CD4-positive, alpha-beta T cell treated with Interferon gamma for 1 hour (primary cell): ENCODE measurements at places on chromosomes 5 and 9.

DNA sequence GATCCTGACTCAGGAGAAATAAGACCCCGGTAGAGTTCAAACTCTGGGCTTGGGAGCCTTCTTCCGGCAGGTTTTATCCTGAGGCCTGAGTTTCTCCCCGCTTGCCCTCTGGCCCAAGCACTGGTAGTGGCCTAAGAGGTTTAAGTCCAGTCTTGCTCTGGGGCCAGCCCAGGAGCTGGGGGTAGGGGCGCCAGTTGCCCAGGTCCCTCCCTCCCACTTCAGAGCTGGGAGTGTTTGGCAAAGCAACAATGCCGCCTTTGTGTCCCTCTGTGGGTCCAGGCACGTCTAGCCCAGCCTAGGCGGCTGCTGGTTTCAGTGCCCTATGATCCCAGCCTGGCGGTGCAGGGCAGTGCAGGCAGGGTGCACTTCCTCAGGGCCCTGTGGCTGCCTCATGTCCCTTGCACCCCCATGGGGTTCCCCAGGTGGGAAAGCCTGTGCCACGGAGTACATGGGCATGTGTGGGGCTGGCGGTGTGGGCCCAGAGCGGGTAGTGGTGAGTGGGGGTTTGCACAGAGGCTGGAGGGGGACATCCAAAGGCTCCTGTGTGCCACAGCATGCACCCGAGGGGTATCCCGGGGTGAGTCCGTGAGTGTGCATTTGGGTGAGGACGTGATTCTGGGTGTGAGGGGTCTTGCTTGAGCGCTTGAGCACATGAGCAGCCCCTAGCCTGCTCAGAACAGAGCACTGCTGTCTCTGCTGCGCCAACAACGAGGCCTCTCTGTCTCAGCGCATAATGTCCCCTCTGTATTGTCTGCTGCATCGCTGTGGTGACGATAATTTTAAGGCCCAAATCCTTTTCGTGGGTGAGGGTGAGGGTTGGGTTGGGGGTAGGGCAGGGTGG lies 61.7 kb upstream of the PSD2 start:
- DNase-seq, result no peak

GRCh38 chr5:81650987-81651386 lies 99.9 kb downstream of the SSBP2 start:
- DNase-seq, result no peak

DNA sequence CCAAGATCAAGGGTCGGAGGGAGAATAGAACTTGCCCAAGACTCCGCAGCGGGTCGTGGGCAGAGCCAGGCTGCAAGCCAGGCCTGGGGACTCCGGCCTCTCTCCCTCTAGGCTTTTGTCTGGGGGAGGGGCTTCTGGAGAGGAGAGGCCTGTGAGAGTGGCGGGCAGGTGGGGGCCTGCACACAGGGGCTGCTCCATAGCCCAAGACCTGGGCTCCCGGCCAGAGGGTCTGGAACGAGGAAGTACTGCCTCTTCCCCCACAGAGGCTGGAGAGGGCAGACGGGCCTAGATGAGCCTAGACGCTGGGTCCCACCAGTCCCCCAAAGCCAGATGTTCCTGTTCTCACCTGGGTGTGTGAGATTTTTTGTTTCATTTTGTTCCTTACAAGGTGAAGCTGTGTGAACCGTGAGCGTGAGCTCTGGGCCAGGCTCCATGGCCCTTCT lies 5.2 kb upstream of the ST6GALNAC6 start:
- DNase-seq, result no peak

GRCh38 chr9:4865681-4866080 lies 72.9 kb downstream of the RCL1 start:
- DNase-seq, result no peak

DNA sequence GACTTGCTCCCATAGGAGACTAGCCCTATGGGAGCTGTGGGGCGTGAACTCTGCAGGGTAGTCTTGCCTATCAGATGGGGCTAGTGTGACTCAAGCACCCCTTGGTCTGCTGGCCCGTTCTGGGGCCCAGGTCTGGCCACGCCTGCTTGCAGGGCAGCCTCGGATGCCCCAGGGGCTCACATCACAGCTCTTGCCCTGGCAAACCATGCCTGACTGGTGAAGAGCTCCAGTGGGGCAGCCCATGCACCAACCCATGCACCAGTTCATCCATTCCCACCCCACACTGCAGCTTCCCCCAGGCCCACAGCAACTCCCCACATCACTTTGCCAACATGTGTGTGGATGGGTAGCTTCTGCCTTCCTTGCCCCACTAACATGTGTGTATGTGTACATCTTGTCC lies 93.9 kb upstream of the PRLR start:
- no peak for DNase-seq

DNA sequence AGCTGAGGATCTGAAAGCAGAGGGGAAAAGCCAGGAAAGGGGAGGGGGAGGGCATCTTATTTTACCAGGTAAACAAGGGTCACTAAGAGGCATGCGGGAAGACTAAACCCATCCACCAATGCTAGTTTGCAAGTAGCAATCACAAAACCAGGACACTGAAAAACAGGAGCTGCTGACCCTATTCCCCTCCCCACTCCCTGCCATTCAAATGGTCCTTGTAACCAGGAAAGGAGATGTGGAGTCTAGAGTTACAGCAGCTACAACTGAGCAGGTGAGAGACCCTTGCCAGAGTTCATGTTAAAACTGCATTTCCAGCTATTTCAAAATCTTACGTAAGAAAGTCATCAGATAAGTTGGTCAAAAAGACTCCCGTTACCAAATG lies 85.3 kb upstream of the SIMC1 start:
- no peak for DNase-seq

GRCh38 chr9:73176450-73176875 lies 24.8 kb downstream of the ANXA1 start:
- no peak for DNase-seq

DNA sequence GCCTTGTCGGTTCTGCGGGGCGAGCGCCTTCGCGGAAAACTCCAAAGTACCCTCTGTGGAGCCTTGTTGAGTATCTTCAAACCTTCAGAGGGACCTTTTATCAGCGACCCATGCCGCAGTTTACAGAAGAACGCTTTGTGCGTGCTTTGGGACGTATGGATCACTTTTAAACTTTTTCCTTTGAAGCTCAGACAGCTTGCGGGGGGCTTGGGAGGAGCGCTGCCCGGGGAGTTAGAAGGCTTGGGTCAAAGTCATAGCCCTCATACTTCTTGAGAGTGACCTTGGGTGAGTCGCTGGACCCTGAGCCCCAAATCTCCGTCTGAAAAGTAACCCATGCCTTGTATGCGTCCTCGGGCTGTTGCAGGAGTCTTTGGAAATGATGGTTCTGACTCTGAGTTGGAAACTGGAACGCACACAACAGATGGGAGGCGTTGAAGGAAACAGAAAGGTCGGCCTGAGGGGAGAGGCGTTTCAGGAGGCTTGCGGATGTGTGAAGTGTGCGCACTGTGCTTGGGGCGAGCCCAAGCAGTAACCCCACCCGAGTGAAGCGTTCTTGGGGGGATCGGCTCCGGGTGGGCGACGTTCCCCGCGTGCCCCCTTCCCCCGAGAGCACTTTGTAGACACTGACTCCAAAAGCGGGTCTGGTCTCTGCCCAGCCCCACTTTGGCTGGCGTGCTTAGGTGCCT lies 661 bp upstream of the SLC25A51 start:
- no peak for DNase-seq

DNA sequence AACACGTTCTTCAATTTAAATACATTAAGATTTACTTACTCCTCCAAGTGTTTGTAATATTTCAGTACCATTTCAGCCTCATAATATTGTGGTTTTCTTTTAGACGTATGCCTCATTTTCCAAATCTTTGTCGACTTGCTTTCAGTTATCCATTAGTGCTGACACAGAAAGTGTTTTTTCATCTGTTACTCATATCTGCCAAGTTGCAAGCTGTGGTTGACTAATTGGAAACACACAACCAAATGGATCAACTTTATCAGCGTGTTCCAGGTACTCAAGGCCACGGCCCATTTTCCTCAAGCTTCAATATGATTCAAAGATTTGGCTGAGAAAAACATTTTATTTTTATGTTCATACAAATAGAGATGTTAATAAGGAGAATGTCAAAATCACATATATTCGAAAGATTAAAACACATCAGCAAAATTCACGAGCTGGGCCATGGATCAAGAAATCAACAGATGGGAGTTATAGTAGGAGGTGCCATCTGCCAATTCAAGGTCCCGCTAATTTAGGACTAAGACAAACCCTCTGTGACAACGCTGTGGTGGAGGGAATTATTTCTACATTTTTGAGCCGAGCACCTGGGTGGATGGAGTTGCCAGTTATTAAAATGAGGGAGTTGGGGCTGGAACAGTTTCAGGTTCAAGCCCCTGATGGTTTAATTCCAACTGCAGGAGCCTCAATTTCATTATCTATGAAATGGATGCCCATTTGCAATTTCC lies 27.2 kb upstream of the CCNJL start:
- DNase-seq, result no peak

GRCh38 chr5:42950116-42950455 lies 90.0 kb downstream of the ANXA2R start:
- DNase-seq, result no peak

GRCh38 chr9:3746296-3747275 lies 220.8 kb upstream of the RFX3 start:
- DNase-seq, result no peak

GRCh38 chr5:153537207-153537606 lies 46.7 kb downstream of the GRIA1 start:
- DNase-seq, result no peak

- peak; percentile 80 for DNase-seq
Measured at GRCh38 chr5:40033411-40033810, 608.6 kb upstream of the DAB2 start.

DNA sequence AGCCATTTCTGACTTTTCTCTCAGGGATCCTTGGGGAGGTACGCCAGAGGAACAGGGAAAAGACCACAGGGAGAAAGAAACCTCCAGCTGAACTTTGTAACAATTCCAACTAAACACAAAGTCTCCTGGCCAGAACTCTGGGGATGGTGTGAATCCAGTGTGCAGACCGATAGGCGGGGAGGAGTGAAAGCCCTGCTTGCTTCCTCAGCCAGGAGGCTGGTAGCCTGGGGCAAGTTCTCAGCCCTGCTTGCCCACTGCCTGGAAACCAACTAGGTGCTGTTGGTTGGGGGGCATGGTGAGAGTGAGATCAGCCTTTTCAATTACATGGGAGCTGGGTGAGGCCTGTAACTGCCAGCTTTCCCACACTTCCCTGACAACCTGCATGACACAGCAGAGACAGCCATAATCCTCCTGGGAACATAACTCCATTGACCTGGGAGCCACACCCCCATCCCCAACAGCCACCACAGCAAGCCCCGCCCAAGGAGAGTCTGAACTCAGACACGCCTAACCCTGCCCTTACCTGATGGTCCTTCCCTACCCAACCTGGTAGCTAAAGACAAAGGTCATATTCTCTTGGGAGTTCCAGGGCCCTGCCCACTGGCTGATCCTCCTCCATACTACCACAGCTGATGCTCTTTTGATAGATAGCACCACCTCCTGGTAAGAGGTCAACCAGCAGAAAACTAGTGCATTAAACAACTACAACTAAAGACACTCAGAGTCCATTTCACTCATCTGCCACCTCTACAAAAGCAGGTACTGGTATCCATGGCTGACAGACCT lies 100.1 kb upstream of the TNFAIP8 start:
- no peak for DNase-seq

- no peak for DNase-seq
Measured at GRCh38 chr9:96885424-96885823, 31.1 kb upstream of the ZNF782 start.

DNA sequence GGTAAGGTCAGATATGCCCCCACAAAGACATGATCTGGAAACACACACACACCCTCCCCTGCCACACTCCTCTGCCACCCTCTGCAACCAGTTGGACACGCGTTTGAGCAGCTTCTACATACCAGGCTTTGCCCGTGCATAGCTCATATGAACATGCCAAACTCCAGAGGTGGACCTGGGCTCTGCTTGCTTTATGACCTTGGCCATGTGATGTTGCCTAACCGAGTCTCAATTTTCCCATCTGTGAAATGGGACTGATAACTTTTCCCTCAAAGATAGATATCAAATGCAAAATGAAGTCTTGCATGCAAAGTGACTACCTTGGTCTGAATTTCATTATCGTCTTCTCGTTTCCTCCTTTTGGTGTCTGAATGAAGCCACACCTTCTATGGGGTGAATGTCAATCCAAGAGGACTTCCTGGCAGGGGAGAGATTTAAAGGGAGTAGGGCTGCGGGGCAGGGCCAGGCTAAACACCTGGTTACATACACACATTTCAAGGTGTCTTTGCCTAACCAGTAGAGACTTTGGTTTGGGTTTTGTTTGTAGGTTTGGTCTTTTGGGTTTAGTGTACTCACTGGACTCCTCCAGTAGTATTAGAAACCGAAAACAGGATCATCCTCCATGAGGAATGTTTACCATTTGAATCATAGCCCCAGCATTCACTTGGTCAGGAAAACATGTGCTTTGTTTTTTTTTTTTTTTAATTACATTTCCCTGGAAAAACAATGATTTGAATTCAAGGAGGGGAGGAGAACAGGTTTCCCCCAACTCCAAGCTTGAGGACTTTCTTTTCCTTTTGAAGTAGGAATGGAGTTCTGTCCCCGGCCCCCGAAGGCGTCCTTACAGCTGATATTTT lies 63.2 kb downstream of the COL27A1 start:
- no peak for DNase-seq

- no peak for DNase-seq
Measured at GRCh38 chr9:84858364-84858763, 188.8 kb downstream of the NTRK2 start.
